Dermis blood vessel endothelial cell (primary cell): ENCODE measurements at places on chromosomes 1 and 21.

GRCh38 chr1:172585348-172585747, 52.4 kb downstream of the SUCO start:
- DNase-seq, result peak; percentile 60

GRCh38 chr1:53086491-53087070, 24.6 kb downstream of the PODN start:
- DNase-seq, result no peak

- peak; percentile 81 for DNase-seq
Measured at GRCh38 chr21:14864211-14865021, 200.4 kb downstream of the NRIP1 start.

- DNase-seq, result no peak
Measured at GRCh38 chr1:25641931-25642573, 25.5 kb downstream of the MAN1C1 start.

GRCh38 chr1:109078317-109078716, 2.5 kb upstream of the TAF13 start:
- no peak for DNase-seq

DNA sequence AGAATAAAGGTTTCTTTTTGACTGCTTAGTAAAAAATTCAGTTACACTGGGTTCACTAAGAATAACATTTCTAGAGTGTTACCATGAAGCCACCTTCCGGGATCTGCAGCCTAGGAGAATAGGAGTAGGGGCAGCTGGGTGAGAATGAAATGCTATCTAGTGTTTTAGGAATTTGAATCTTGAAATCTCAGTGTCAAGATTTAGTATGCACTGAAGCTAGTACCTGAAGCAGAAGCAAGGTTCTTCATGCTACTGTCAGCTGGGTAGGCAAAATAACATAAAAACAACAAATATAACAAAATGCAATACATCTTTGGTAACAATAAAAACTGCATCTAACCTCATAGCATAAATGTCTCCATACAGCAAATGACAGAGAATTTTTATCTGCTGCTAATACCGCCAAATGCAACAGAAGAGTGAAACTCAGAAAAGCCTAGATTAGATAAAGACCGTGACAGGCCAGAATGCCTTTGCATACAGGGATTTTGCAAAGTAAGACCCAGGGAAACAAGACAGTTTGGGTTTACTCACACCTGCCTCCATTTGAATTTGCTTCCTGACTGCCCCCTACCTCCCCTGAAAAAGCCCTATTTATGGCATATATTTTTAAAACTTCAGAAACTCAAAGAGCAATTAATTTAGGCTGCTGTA, 58.2 kb downstream of the GADD45A start:
- no peak for DNase-seq

GRCh38 chr1:240152611-240153297, 61.1 kb downstream of the FMN2 start:
- DNase-seq, result no peak

GRCh38 chr1:26784023-26784871, 3.5 kb upstream of the PIGV start:
- DNase-seq, result peak; percentile 69

DNA sequence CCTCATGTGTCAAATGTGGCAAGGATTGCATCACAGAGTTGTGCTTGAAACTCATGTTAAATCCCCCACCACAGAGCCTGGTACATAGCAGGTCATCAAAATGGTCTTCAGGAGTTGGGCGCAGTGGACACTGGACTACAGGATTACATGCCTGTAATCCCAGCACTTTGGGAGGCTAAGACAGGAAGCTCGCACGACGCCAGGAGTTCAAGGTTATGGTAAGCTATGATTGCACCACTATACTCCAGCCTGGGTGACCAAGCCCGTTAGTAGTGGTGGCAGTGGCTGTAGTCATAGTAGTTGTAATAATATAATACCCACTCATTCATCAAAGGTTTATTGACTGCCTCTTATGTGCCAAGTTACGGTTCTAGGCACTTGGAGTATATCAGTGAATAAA, 123.4 kb upstream of the IRF2BP2 start:
- DNase-seq, result no peak

DNA sequence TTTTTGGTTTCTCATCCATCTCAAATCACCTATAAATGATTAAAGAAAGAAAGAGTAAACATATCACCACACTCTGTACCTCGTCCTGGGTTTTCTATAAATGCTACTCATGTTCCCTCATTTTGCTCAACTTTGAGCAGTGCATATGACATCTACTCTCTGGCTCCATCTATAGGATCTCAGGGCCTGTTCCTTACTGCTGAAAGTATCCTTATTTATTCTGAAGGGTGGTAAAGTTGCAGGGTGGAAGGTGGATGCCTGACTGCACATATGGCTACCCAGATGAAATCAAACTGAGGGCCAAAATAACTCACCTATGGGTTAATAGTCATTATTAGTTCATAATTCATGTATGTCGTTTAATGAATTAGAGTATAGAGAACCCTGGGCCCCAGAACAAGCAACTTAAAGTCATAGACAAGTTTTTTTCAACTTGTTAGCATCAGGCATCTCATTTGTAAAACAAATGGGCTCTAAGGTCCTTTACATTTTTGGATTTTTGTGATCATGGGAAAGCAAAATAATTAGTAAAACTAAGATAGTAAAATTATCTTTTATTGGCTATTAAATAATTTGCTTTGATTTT, 46.5 kb downstream of the NCF2 start:
- peak; percentile 83 for DNase-seq

- peak; percentile 43 for DNase-seq
Measured at GRCh38 chr1:89631816-89632656, 884 bp upstream of the LRRC8C start.

DNA sequence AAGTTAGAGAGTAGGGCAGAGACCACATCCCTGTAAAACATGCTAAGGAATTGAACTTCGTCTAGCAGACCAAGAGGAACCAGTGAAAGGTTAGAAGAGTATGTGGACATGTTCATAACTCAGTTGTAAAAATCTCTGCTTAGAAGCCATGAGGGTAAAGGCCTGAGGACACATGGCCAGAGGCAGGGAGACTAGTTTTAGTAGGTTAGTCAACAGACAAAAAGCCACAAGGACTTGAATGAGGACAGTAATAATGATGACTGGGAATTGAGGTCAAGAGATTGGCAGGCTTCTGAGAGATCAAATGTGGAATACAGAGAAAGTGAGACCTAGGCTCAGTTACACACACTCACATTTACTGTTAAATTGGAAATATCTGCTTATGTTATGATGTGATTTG, 205.5 kb upstream of the HOOK1 start:
- DNase-seq, result no peak

DNA sequence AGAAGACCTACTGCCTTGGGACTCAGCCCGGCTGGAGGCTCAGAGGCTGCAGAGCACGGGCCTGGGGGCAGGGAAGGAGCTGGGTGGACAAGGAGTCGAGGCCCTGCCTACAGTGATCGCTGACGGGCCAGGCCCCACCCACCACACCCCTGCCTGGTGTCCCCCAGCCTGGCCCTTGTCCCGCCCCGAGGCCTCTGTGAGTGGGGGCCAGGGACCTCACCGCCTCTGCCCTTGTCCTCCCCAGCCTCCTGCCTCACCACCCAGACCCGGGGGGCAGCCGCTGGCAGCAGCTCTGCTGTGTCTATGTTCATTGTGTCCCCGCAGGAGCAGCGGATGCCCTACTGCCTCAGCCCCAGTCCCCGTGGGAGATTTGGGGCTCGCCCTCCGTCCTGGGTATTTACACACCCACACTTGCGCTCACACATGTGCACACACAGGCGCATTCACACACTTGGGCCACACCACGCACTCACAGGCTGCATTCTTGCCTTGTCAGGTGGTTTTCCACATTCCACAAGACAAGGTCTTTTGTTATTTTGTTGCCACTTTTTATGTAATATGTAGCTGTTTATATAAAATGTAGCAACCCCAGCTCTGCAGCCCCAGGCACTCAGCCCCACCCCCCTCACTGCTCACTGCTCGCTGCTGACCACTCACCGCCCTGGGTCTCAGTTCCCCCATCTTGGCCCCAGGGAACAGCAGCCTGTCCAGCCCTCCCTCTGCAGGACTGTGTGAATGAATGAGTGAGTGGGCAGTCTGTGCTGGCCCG, 7.3 kb downstream of the PFKL start:
- no peak for DNase-seq

DNA sequence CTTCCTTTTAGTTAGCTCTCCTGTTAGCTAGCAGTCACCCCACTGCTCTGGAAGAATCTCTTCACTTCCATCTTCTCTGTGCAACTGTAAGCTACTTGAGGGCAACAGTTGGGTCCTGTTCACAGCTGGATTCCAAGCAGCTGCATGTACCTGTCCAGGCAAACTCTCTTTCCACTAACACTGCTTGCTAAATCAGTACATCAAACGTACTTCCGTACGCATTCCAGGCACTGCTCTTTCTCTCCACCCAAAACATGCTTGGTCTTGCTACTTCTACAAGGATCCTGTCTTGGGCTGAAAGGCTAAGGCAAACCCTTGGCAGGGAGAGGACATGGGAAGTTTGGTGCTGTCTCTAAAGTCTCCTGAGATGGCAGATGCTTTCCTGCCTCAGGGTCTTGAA, 139.2 kb upstream of the CACNA1E start:
- DNase-seq, result no peak

DNA sequence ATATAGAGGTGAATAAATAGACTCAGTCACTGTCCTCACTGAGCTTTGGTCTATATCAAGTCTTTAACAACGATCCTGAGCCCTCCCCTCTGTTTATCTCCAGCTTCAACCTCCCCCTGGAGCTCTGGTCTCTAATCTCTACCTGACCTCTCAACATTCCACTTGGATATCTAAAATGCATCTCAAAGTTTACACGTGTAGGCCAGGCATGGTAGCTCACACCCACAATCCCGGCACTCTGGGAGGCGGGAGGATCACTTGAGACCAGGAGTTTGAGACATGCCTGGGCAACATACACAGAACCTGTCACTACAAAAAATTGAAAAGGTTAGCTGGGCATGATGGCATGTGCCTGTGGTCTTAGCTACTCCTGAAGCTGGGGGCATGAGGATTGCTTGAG, 53.4 kb downstream of the GADD45A start:
- DNase-seq, result no peak

DNA sequence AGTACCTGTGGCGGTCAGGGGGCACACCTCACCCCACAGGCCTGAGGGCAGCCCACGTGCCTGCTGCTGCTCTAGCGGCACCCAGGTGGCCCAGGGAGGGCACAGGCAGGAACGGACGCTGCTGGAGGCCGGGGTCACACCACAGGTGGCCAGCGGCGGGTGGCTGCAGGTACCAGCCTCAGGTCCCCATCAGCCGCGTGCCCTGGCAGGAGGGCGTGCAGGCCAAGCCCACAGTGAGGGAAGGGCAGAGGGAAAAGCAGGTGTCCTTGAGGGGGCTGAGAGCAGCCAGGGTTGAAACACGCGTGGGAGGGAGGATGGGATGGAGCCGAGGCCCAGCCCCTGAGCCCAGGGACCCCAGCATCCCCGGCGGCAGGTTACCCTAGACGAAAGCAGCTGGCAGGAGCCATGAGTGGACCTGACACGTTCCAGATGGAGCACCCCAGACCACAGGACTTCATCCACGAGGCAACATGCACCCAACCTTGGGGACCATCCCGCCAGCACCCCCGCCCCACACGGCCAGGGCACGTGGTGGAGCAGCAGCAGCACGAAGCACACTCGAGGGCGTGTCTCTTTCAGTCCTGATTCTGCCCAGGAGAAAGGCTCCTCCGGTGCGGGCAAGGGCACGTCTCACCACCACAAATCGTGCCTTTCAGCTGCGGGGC, 3.7 kb downstream of the SLC19A1 start:
- no peak for DNase-seq

DNA sequence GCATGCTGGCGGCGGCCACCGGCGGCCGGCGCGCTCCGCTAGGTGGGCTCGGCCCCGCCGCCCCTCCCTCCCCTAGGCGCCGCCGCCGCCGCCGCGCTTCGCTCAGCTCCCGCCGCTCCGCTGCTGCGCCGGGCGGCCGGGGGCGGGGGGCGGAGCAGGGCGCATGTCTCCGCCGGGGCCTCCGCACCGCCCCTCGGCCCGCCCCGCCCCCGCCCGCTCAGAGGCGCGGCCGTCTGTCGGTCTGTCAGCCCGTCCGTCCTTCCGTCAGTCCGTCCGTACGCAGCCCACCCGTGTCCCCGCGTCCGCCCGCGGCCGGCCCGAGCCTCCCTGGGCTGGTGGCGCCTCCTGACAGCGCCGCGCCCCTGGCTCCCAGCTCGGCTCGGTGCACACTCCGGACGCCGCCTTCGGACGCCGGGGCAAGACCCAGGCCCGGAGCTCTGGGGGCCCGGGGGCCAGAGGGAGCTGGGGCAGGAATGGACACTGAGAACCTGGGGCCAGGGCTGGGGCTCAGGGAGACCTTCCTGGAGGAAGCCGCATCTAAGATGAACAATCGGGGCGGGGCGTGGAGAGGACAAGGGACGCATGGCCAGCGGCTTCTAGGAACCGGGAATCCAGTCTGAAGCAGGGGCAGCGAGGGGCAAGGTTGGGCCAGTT, at the start of gene GPR153:
Gene GPR153 (minus strand): TSS at position 138 of the 654 bp plus-strand sequence. CDS start 6,193 bp downstream, outside the sequence.
- DNase-seq, result peak; percentile 54

DNA sequence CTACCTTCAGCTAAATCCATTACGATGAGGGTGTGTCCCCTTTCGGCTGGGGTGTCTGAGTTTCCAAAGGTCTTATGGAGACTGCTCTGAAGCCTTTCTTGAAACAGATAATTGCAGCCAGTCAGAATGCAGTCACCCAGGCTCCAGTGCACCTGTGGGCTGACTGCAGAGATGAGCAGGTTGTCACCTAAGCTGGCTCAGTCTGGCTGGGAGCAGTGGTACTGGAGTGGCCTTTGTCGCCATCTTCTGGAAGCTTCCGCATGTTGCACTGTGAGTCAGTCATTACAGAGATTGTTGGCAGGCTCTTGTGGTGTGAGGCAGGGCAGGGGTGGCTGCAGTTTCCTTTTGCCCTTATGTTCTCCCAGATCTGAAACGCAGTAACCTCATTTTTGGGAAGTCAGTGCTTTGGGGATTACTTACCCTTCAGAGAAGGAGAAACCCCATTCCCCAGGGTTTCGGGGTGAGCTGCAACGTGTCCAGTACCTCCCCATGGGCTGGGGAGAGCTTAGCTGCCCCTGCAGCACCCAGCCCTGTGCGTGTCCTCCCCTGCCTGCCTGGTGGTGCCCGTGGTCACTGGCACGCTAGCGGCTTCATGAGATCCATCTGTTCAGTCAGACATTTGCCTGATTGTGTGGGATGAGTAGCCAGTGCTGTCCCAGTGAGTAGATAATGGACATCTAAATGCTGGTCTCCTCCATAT, 48.0 kb downstream of the SMYD2 start:
- DNase-seq, result peak; percentile 90

DNA sequence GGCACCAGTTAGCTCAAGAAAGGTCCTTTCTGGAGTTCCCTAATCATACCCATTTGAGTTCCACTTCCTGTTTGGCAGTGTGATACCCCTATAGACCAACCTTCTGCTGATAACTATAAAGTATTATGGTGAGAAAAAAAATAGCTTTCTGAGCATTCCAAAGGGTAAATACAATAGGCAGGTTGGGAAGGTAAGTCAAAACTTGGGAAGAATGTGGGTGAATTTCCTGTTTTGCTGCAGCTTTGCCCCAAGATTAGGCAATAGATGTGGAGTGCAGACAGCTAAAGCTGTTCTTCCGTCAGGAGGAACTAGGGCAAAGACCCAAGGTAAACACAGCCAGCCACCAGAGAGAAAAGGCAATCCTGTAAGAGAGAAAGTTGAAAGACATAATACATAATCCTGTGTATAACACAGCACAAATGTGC, 49.9 kb upstream of the GUCA2A start:
- peak; percentile 81 for DNase-seq

- DNase-seq, result no peak
Measured at GRCh38 chr1:189960769-189961168, 516.9 kb downstream of the BRINP3 start.

- DNase-seq, result no peak
Measured at GRCh38 chr1:101364370-101365120, 127.7 kb downstream of the S1PR1 start.
